ENCODE measurements at places on chromosomes 2 and 18.
A peak's percentile ranks its signal among the peaks of the same experiment; 100 is the strongest.

DNA sequence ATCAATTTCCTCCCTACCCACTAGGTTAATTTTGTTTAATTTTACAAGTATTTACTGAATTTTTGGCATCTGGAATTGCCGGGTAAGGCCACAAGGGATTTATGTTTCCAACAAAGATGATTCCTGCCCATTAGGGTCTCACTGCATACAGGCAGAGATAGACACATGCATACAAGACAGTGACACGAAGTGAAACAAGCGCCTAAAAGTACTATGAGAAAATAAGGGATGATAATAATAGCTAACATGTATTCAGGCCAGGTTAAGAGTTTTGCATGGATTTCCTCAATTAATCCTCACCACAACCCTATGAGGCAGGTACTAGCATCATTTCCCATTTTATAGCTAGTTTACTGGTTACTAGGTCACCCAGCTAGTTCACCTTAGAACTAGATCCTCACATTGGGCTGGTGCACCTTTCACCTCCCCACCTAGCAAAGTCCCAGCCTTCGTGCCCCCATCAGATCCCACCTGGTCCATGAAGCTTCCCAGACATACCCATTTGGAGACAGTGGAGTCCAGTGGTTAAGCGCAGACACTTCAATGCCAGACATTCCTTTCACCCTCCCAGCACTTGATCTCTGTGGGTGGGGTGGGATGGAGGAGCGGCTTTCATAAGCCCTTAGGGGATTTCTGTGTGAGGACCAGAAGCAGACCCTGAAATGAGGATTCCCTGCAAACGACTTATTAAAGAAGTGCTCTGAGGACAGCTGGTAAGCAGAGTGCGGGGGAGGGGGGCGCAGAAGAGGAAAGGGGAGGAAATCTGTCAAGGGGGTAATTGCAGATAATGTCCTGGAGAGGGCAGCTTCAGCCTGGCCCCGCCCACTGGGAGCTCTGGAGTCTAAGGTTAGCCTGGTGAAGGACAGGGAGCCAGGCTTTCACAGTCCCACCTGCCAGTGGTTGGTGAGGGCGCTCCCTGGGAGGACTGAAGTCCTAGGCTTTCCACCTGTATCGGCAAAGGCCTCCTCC lies 5.8 kb upstream of the DGUOK start:
- DNase-seq = peak; percentile 74

GRCh38 chr18:47149457-47150028 lies 757 bp downstream of the HDHD2 start:
- DNase-seq = peak; percentile 7

- DNase-seq = no peak
Observed at GRCh38 chr2:161426455-161426921, 10.4 kb downstream of the TBR1 start.

- DNase-seq = no peak
Observed at GRCh38 chr2:129912871-129913694, 66.4 kb upstream of the RAB6C start.

GRCh38 chr18:11981192-11981542 lies at the start of gene IMPA2:
IMPA2 (plus strand) TSS chr18:11981507; CDS start chr18:11981670, 163 bp downstream.
- no peak for DNase-seq

- no peak for DNase-seq
Observed at GRCh38 chr2:179022685-179023084, 27.3 kb downstream of the CCDC141 start.

- no peak for DNase-seq
Observed at GRCh38 chr18:35490894-35491699, 6.7 kb downstream of the INO80C start.

DNA sequence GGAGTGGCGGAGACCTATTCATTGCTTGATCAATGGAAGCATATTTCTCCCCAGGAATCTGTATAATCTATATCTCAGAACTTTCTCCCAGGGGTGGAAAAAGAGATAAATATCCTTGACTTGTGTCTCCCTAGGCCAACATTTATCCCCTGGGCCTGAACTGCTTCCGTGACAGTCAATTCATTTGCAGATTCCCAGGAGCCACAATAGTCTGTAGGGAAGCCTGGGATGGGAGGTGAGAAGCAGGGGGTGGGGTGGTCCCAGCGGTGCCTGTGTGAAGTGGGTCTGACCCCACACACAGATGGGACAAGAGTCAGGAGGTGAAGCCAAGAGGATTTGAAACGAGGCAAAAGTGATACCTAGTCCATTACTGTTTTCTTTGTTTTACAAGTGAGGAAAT lies 166.8 kb downstream of the DPP10 start:
- no peak for DNase-seq

GRCh38 chr2:160289126-160289525 lies 89.1 kb upstream of the ITGB6 start:
- no peak for DNase-seq

DNA sequence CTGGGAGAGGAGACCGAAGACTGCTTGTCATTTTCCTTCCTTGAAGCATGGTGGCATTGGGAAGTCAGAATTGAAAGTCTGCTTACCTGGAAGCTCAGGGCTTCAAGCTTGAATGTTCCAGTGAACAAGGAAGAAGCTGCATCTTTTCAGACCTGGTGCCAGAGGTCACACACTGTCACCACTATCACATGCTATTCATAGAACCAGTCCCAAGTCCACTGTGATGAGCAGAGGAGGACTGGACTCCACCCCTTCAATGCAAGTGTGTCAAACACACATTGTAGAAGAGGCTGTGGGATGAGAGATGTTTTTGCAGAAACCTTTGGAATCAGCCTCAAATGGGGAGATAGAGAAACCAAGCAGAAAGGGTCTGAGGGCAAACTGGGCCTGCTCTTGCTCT lies 81.4 kb downstream of the LYPD1 start:
- DNase-seq = no peak

DNA sequence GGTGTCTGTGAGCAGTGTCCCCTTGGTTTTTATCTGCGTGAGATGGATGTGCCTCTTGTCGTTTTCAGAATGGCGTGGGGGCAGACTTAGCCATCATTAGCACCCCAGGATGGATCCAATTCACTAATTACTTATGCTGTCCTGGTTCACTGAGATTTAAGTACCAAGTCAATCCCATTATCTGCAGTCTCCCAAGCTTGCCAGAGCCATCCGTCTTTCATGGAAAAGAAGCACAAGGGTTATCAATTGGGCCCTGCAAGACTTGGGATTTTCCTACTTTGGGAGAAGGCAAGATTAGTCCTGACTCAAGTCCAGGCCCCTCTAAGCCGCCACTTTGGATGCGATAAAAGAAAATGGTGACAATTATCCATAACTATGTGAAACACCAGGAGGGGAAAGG lies 404.0 kb downstream of the TMEM182 start:
- DNase-seq = no peak

DNA sequence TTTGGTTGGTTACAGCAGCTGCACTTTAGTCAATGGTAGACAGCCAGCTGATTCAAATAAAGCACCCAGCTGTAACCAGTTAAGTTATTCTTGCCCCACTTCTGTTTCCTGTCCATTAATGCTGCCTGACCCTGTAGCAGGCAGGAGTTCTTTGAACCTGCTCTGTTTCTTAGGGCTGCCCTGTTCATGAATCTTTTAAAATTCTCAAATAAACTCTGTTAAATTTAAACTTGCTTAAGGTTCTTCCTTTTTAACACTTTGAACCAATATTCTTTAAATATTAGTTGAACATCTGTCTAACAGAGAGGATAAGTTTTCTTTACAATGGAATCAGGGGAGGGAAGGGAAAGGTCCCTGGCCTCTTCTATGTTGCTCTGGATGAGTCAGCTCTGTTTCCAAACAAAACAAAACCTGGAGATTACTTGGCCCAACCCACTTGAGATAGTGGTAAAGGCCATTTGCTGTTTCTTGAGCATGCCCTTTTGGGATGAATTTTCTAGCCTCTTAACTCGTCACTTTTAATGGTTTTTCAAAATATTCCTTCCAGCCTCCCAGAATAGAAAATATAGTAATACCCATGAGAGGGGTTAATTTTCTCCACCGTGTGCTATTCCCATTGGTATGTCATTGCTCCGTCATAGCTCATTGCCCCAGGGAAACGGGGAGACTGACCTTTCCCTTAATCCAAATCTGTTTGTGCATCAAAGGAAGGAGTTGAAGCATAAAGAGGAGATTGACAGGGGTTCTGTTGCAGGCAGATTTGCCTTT lies 112.1 kb upstream of the FHL2 start:
- DNase-seq = no peak

DNA sequence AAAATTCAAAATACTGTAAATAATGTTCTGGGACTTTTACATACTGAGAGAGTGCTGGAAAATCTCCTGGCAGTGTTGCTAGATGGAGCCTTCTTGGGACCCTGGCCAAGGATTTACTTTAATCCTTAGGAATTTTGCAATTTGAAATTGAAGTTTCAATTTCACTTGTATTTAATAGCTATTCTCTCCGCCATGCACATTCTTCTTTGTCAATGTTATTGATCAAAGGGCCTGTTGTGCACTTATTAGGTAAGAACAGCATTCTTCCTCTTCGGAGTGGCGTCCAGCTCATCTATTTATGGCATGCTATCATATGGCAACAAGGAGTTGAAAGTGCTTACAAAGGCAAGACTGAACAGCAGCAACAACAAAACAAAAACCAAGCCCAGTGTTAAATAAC lies 40.1 kb upstream of the SOS1 start:
- DNase-seq = no peak

- DNase-seq = no peak
Observed at GRCh38 chr18:79779021-79779699, 18.6 kb upstream of the KCNG2 start.

Measured in activated CD8-positive, alpha-beta T cell treated with anti-CD3 and anti-CD28 coated beads for 36 hours (primary cell).